ENCODE measurements at places on chromosomes 3 and 15.

DNA sequence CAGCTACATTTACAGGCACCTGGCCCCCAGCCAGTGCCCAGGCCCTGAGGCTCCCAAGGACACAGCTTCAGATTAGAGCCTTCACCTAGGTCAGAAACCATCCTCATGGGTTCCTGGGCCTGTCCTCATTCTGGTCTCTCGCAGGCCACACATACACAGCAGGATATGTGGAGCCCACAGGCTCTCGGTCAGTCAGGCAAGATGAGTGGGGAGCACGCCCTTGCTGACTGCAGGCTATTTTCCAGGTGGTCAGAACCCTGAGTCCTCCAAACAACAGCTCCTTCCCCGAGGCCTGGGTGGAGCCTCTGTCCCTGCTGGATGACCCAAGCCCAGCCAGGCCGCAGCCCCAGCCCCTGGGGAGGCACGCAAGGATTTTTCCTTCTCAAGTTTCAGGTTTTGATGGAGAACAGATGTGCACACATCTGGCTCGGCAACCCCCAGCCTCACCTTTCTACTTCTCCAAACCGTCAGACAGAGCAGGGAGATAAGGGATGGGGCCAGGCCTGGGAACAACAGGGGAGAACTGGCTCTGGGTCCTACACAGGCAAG, 1.6 kb downstream of the STRA6 start:
- no peak for DNase-seq

DNA sequence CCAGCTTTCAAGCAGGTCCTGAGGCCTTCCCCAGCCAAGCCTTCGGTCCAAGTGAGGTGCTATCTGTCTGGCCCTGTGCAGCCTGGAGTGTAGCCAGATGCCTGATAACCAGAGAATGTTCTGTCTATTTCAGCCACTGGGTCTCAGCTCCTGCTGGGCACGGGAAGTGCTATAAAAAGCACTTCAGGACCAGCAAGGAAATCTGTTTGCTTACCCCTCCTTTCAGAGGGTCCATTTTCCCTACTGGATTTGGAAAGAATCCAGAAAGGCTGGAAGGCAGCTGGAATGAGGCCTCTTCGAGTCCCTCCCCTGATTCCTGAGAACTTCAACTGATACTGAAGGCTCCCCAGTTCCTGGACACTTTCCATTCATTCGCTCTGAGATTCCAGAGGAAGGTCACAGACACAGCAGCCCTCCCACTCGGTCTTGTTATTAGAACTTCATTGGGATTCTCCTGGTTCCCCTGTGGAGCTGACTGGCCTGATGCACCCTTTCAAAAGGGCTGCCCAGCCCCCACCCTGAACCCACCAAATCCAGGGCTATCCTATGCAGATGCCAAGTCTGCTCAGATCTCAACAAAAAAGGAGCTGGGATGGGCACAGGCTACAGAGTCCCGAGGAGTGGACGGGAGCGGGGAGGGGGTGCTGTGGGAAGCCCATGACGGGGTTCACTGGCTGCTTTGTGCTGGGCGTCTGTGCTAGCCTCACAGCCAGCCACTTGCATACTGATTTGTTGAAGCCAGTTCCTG, 70.4 kb downstream of the UMPS start:
- DNase-seq: no peak

DNA sequence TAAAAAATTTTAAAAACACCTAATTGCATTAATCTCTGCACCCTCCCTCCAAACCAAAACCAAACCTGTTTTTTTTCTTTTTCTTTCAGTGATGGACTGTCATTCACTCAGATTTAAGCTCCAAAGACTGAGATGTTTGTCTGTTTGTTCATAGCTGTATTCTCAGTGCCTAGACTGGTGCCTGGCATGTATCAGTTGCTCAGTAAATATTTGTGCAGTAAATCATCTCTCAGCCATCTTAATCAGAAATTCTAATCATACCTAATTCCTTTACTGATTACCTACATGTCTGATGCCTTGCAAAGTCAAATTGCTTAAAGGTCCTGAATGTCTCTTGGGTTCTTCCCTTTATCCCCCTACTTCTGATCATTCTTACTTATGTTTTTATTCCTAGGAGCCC, 138.8 kb downstream of the ZNF609 start:
- DNase-seq: no peak

DNA sequence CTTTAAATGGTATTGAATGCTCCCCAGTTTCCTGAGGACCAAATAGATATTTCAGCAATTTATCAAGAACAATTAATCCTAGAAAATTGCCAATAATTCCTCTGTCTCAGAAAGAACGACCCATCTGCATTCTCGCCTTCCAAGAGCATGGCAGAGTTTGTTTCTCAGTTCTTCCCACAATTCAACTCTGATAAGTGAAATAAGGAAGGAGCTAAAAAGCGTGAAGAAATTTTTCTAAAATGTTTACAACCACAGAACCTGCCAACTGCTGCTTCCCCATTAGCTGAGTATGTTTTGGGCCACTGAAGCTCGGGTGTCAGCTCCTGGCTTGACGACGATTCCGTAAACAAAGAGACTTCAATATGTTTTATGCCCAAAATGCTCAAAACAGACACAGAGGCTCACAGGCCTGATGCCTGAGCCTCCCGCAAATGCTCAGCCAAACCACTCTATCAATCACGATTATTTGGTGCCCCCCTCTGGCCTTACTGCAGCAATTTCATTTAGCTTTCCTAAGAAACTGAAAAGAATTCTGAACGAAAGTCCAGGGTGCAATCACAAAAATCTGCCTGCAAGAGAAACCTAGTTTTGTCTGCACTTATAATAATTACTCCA, 259.2 kb upstream of the CCDC54 start:
- DNase-seq: no peak

GRCh38 chr15:58043192-58043903, 22.2 kb downstream of the ALDH1A2 start:
- no peak for DNase-seq

DNA sequence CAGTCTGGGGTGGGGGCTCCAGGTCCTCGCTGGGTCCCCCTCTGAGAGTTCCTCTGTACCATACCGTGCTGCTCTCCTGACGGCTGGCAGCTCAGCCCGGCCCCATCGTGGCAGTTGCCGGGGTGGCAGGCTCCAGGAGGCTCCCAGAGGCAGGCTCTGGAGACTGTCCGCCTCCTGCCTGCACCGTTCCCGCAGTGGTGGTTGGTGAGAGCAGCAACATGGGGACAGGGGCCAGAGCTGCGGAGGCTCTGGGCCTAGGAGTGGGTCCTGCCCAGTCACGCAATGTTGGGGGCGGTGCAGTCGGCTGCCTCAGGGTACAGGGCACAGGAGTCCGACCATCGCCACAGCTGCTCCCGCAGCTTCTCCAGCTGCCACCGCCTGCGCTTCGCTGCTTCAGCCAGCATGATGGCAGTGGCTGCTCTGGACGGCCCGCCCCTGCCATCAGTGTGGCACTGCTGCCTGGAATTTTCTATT, 492.7 kb downstream of the AGBL1 start:
- DNase-seq: no peak
